ENCODE measurements at places on chromosomes 12 and 14. TPM values are rescaled to one million over a fixed set of nuclear protein-coding genes. Genes with fewer than 3 reads are reported as not detected.

The AMN gene
- polyA plus RNA-seq = 4.0 TPM

The KRT3 gene
- polyA plus RNA-seq = not detected

The VAMP1 gene
- 279 TPM for polyA plus RNA-seq

The LTA4H gene
- polyA plus RNA-seq = 61.3 TPM

The FAM181A gene
- 16.0 TPM for polyA plus RNA-seq

The NAV3 gene
- 41.9 TPM for polyA plus RNA-seq

The MYL6 gene
- polyA plus RNA-seq = 1,367 TPM

The POU6F1 gene
- 44.2 TPM for polyA plus RNA-seq

The RNASE1 gene
- 77.1 TPM for polyA plus RNA-seq

The PMCH gene
- polyA plus RNA-seq = 0.48 TPM

The TAS2R9 gene
- 0.24 TPM for polyA plus RNA-seq

The LIN7A gene
- 13.0 TPM for polyA plus RNA-seq

The PLEKHG7 gene
- polyA plus RNA-seq = not detected

The CISTR gene
- 1.2 TPM for polyA plus RNA-seq

The KRT79 gene
- polyA plus RNA-seq = 1.4 TPM

The FSCB gene
- 0.06 TPM for polyA plus RNA-seq

The PPFIA2 gene
- 32.2 TPM for polyA plus RNA-seq

The NPFF gene
- polyA plus RNA-seq = 5.9 TPM

The IFNG-AS1 gene
- 0.18 TPM for polyA plus RNA-seq

The CMA1 gene
- polyA plus RNA-seq = not detected

The PIWIL1 gene
- polyA plus RNA-seq = 0.66 TPM

The RNF34 gene
- 41.4 TPM for polyA plus RNA-seq

The ACOT4 gene
- 1.3 TPM for polyA plus RNA-seq

The POTEG gene
- polyA plus RNA-seq = 0.09 TPM

The CACNB3 gene
- polyA plus RNA-seq = 73.8 TPM

The FLRT2 gene
- polyA plus RNA-seq = 61.7 TPM

The AICDA gene
- polyA plus RNA-seq = 0.13 TPM

The RNU4-1 gene
- polyA plus RNA-seq = not detected

The PPP1R1A gene
- polyA plus RNA-seq = 129 TPM

The PIK3C2G gene
- 0.14 TPM for polyA plus RNA-seq

The MGP gene
- 28.7 TPM for polyA plus RNA-seq

The PPP4R3A gene
- polyA plus RNA-seq = 72.5 TPM

The PSEN1 gene
- polyA plus RNA-seq = 50.0 TPM

The DAD1 gene
- 201 TPM for polyA plus RNA-seq

The CLEC6A gene
- not detected for polyA plus RNA-seq

The KSR2 gene
- 5.3 TPM for polyA plus RNA-seq

The KRT72 gene
- polyA plus RNA-seq = 0.51 TPM

The OR4K13 gene
- not detected for polyA plus RNA-seq

The C12orf54 gene
- 0.86 TPM for polyA plus RNA-seq

The RNASE12 gene
- not detected for polyA plus RNA-seq

The OR4E2 gene
- not detected for polyA plus RNA-seq

The TCL1A gene
- polyA plus RNA-seq = 0.95 TPM

The KRT85 gene
- polyA plus RNA-seq = not detected

The TEAD4 gene
- polyA plus RNA-seq = 2.0 TPM

The SLC39A2 gene
- polyA plus RNA-seq = 0.32 TPM

The NUAK1 gene
- polyA plus RNA-seq = 33.4 TPM

The OR6C4 gene
- polyA plus RNA-seq = not detected

The SMOC1 gene
- polyA plus RNA-seq = 169 TPM

The SPIC gene
- not detected for polyA plus RNA-seq

The WSB2 gene
- 226 TPM for polyA plus RNA-seq

The FAM90A1 gene
- polyA plus RNA-seq = 8.7 TPM

The PLEKHG3 gene
- polyA plus RNA-seq = 53.9 TPM

All from spinal cord (tissue), 10 donors.